ENCODE measurements at places on chromosomes 1 and 21.

DNA sequence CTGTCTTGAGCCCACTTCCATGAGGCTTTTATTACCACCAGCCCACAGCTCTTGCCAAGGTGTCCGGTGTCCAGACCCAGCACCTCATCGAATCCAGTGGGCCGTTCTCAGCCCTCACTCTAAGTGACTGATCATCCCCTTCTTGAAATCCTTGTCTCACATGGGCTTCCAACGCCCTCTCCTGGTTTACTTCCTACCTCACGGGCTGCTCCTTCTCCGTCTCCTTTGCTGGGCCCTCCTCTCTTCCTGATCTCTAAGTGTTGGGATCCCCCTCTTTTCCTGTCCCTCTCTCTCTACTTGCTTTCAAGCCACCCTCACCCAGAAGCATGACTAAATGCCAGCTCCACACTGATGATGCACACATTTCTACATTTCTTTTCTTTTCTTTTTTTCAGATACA is 9.0 kb upstream of the RHBG start:
- no peak for DNase-seq

DNA sequence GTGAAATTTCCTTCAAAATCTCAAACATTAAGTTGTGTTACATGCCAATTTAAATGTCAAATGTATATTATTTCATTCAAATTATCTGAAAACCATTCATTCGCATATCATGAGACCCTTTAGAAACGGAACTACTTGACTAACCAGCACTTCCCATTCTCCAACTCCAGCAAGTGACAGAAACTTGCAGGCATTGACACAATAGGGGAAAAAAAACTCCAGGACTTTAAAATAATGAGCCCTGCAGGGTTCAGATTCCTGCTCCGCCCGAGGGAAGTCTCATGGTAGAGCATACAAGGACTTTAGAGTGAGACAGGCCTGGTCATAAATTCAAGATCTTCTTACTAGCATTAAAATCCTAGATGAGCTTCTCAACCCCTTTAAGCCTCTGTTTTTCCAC is 138.9 kb downstream of the NR5A2 start:
- DNase-seq, result peak; percentile 66

DNA sequence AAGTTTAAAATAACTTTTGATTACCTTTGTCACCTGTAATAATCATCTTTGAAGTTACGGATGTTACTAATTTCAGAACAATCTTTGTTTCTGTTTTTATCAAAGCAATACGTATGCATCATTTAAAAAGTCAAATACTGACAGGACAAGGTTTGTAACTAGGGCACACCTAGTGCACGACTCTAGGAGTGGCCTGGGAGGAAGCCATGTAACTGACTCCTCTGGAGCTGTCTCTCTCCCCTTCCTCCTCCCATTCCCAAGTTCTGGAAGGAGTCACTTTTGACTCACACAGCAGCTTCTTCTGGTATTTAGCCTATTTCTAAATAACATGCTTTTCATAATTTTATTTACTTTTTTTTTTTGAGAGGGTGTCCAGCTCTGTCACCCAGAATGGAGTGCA is 11.8 kb upstream of the RAP1GAP start:
- no peak for DNase-seq

GRCh38 chr1:212311836-212312497 is 26.8 kb downstream of the PPP2R5A start:
- no peak for DNase-seq

- peak; percentile 82 for DNase-seq
Observed at GRCh38 chr1:2585318-2586092, 1.1 kb upstream of the PRXL2B start.

DNA sequence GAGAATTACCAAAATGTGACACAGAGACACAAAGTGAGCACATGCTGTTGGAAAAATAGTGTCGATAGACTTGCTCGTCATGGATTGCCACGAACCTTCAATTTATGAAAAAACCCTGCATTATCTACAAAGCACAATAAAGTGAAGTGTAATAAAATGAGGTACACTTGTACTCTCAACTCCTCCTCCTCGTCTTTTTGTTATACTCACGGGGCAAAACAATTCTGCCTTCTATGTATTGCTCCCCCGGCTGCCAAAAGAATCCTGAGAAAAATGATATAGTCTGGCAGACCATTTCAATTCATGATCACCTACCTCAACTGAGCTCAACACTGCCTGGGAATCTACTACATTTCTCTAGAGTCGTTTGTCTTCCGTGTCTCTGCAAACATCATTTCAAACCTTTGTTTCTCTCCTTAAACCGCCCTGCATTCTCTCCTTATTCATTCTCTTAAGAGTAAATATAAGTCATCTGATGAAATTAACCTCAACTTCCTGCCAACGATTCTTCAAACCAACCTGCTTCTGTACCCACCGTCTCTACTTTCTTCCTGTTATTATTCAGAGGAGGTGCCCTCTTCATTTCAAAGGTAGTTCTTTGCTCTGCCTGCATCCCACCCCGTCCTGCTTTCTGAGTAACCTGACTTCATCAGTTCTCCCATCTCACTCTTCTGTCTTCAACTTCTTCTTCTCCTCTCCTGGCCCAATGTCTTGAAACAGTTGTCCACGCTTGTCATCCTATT is 12.9 kb upstream of the IL19 start:
- DNase-seq, result no peak

- peak; percentile 35 for DNase-seq
Observed at GRCh38 chr1:10867138-10867721, 70.8 kb upstream of the CASZ1 start.

DNA sequence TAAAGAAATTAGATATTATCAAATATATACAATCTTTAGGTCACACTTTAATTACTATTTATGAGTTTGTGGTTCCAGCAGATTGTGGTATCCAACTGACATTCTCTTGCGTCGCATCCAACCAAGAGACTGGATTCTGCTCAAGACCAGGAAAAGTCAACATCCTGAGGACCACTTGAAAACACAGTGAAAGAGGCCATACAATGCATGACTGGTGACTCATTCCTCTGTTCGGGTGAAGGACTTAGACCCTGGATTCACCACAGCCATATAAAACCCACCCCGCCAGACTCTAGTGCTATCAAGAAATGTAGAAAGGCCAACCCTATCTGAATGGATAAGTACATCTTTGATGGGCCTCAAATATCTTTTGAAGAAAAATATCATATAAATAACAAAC is 14.5 kb upstream of the CFHR4 start:
- DNase-seq, result no peak

- DNase-seq, result peak; percentile 26
Observed at GRCh38 chr1:166947398-166948043, 27.8 kb downstream of the ILDR2 start.

GRCh38 chr1:229452956-229453801 is 19.3 kb upstream of the ACTA1 start:
- peak; percentile 19 for DNase-seq

GRCh38 chr1:59696421-59697115 is 118.2 kb upstream of the HOOK1 start:
- peak; percentile 91 for DNase-seq

- peak; percentile 19 for DNase-seq
Observed at GRCh38 chr1:23619299-23620188, 60.2 kb upstream of the ID3 start.

DNA sequence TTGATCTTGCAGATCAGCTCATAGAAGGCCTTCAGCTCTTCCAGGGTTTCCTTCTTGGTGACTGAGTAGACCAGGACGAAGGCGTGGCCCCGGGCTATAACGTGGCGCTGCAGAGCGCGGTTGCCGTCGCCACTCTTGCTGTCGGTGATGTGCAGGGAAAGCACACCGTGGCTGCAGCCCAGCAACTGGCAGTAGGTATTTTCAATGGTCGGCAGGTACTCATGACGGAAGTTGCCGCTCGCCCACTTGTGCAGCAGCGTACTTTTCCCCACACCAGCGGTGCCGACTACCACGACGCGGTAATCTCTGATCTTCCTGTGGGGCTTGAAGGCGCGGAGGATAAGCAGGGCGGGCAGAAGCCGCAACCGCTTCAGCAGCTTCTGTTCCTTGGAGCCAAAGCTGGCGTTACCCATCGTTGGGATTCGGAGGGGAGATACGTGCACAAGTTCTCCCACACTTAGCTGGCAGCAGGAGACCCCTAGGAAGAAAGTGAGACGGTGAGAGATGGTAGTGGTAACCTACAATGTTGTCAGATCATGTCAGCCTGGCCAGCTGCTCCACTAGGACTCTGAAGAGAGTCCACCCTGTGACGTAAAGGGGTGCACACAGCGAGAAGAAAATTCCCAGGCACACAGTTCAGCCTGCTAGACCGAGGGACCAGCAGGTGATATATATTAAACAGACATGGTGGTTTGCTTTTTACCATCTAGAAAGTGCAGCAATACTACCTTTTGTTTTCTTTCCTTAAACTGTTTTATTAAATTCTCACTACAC is 3.4 kb downstream of the DIRAS3 start:
- DNase-seq, result no peak

- no peak for DNase-seq
Observed at GRCh38 chr1:117467336-117467735, 100.1 kb downstream of the MAN1A2 start.

GRCh38 chr21:46111193-46111571 is 13.3 kb downstream of the COL6A2 start:
- DNase-seq, result no peak

DNA sequence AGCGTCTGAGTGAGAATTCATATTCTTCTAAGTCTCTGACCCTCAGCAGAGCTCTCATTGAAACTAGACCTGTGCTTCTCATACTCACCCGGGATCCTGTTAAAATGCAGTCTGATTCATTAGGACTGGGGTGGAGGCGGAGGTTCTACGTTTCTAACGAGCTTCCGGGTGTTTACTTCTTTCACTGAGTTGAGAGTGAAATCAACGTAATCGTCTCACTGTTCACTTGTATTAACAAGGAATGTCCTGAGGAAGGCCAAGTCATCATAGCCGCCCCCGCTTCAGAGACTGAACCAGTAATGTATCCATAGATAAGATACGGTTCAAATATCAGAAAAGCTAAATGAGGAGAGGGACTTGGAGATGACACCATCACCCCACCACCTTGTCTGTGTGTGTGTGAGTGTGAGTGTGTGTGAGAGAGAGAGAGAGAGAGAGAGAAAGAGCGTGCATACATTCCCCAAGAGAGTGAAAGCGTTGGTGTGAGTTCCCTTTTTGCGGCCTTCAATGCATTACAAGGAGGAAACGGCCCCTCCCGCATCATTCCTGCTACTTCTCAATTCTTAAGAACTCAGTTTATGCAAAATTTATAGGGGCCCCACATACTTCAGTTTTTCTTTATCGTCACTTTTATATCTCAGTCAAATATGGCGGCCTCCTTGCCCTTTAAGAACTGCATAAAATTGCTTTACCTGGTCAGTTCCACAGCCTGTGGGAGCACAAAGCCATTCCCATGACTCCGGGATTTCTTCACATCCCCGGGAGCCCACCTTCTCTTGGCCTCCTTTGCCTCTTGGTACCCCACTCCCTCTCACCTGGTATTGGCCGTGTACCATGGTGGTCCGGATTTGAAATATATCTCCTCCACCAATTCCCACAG is 19.8 kb downstream of the KMO start:
- peak; percentile 95 for DNase-seq

GRCh38 chr1:89125240-89125912 is 538 bp downstream of the GBP2 start:
- DNase-seq, result no peak

DNA sequence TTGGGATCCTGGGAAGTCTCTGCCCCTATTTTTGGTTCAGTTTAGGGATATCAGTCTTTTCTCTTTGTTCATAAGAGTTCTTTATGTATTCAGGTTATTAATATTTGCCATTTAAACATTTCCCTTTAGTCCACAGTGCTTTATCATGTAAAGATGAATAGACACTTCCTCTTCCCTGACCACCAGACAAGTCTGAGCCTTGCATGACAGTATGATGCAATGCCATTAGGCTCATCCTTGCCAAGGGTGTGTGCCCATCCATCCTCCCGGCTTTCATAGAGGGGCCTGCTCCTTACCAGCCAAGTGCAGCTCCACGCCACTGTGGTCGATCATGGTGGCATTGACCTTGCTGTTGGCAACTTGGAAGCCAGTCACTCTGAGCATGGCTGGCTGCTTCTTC is 52.1 kb downstream of the ZSCAN20 start:
- peak; percentile 45 for DNase-seq

DNA sequence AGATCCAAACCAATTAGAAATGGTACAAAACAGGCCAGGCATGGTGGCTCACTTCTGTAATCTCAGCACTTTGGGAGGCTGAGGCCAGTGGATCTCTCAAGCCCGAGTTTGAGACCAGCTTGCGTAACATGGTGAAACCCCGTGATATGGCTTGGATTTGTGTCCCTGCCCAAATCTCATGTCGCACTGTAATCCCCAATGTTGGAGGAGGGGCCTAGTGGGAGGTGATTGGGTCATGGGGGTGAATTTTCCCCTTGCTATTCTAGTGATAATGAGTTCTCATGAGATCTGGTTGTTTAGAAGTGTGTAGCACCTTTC is 7.0 kb upstream of the VASH2 start:
- no peak for DNase-seq

- DNase-seq, result no peak
Observed at GRCh38 chr1:34864759-34865158, 5.2 kb upstream of the SMIM12 start.

DNA sequence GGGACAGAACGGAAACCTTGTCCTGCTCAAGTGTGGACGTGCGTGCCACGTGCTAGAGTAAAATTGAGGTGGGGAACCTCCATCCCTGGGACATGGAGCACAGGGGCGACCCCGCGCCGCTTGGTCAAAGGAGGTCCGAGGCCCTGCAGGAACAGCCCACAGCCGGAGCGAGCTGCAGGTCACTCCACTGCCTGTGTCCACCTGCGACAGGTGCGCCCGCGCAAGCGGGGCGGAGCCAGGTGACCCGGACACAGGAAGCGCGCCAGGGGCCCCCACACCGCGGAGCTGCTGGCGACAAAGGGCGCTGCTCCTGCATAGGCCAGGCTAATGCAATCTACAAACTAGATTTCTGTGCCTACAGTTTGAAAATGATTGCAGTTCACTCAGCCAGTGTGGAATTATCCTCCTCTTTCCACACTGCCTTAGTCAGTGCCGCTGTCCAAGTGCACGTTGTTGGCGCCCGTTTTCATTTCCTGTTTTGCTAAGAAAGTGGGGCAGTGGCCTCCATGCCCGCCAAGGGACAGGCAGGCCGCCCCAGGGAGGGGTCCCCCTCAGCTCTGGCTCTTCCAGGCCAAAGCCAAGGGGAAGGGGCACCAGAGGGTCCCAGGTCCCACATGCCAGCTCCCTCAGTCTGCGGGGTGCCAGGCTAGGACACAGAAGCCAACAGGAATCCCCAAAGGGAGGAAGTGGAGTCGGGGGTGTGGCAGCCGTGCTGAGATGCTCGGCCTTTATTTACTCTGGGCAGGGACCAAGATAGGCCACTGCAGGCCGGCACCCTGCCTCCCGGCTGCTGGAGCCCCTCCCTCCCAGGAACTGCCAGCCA is 4.3 kb upstream of the NADK start:
- peak; percentile 80 for DNase-seq

Measured in inflammatory macrophage (primary cell).